Inflammatory macrophage treated with lipopolysaccharide for 4 hours (primary cell): ENCODE measurements at places on chromosomes 3 and 15.
A peak's percentile ranks its signal among the peaks of the same experiment; 100 is the strongest.

DNA sequence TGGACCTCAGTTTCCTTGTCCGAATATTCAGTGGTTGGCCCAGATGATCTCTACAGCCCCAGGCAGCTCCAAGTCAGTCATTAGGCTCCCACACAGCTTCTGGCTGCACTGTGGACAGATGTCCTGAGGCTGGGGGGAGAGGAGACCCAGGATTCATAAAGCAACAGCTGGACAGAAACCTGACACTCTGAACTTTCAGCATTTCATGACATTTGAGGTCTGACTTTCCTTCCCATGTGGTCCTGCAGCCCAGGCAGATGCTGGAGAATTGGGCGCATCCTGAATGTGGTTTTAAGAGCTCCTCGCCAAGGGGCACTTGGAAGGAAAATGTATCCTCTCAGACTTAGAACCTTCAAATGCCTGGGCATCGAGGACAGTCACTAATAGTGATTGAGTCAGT, 307.6 kb upstream of the LRRFIP2 start:
- no peak for DNase-seq

DNA sequence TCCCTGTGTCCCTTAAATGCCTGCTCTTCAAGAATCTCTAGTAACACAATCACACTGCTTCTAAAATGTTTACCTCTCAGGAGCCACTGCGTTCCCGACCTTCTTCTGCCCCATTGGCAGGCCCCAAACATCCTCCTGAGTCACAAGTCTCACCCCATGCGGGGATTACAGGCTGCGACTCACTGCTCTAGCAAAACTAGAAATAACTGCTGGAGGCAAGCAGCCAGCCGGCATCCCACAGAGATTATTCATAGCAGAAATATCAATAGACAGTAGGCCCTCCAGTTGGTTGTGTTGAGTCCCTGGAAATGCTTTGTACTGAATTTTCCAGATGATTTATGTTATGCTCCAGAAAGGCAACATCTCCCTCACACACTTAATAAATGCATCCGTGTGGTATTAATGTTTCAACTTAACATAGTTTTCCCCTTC, 64.8 kb downstream of the RFTN1 start:
- DNase-seq: peak; percentile 27

GRCh38 chr15:86425746-86426145, 346.1 kb downstream of the AGBL1 start:
- no peak for DNase-seq

GRCh38 chr3:184513276-184514170, 48.1 kb upstream of the EPHB3 start:
- peak; percentile 80 for DNase-seq

- peak; percentile 47 for DNase-seq
These were observed 95.6 kb downstream of the ECT2 start for GRCh38 chr3:172846103-172846561.

GRCh38 chr3:69433969-69434325, 48.1 kb upstream of the FRMD4B start:
- peak; percentile 74 for DNase-seq

GRCh38 chr3:175729466-175729865, 870.3 kb downstream of the NAALADL2 start:
- DNase-seq: no peak

- no peak for DNase-seq
These were observed 56.8 kb downstream of the ATP2C1 start for GRCh38 chr3:130950641-130951040.

- DNase-seq: no peak
These were observed 148.7 kb downstream of the TPRG1 start for GRCh38 chr3:189320511-189320910.

GRCh38 chr3:59082106-59082505, 32.3 kb upstream of the CFAP20DC start:
- peak; percentile 38 for DNase-seq

- DNase-seq: no peak
These were observed 349.9 kb downstream of the NLGN1 start for GRCh38 chr3:173747427-173747826.

GRCh38 chr3:48634661-48635221, 520 bp downstream of the SLC26A6 start:
- peak; percentile 35 for DNase-seq

DNA sequence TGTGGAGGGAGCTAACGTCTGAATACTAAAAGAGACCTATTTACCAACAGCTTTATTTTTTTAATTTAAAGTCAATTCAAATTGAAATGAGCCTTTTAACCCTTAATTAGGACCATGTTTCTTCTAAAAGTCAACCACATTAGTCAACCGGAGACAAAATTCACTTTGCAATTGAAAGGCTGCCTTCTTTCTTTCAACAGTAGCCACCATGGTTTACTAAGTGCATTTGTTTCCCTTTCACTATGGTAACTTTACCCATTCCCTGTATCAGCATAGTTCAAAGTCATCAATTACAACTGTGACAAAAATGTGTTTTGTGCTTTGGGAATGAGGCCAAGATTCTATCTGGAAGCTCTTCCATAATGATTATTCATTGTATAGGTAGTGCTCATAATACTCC, 225.4 kb downstream of the EPHA3 start:
- DNase-seq: no peak

DNA sequence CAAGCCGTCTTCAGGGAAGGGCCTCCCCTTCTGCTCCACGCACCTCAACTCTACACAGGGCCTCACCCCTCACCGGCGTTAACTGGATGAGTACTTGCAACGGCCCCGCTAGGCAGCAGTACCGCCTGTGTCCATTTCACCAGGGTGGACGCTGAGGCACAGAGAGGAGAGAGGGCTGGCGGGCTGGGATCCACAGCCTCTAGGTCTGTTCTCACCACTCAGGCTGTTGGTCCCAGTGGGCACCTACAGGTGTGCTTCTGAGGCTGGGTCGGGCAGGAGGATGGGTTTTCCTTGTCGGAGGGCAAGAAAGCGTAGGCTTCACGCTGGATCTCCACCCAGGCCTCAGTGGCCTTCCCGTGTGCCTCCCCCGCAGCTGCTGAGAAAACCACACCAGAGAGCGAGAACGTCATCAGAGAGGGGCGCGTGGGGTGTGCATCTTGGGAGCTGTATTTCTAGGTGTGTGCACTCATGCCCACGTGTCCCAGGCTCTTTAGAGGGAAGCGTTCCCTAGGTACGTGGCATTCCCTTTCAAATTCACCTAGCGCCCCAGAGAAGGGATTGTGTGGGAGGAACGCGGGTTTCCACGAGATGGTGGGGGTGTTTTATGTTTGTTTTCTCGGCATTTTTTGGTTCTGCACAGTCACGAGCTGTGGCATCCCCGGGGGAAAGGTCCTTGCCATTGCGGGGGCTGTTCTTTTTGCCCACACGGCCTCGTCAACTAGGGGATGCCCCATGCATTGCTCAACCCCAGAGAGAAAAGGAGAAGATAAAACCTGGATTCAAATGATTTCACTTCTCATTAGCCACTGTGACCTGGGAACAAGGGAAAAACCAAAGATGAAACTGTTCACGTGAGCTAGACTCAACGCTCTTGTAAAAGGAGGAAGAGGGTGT, 67.7 kb downstream of the MGLL start:
- peak; percentile 99 for DNase-seq

DNA sequence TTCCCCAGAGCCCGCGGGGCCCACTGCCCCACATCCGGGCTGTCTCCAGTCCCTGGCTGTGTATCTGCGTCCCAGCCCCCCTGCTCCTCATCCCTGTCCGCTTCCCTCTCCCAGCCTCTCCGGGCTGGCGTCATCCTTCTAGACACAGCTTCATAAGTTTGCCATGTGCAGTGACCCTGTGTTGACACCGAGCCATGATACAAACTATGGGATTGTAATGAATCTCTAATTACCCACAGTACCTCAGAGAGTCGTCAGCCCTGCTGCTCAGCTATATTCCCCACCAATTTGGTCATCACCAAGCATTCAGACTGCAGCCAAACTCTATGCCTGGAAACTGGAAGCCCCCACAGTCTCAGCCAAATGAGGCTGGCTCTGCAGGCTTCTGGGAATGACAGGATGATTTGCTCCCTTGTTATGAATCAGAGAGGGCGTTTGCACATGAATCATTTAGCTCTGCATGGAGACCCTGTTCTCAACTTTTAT, 466.1 kb upstream of the ATP11B start:
- no peak for DNase-seq

- peak; percentile 88 for DNase-seq
These were observed 1.2 kb downstream of the OSBPL11 start for GRCh38 chr3:125594125-125594524.

- no peak for DNase-seq
These were observed 274.3 kb upstream of the TRIM42 start for GRCh38 chr3:140403608-140404007.

DNA sequence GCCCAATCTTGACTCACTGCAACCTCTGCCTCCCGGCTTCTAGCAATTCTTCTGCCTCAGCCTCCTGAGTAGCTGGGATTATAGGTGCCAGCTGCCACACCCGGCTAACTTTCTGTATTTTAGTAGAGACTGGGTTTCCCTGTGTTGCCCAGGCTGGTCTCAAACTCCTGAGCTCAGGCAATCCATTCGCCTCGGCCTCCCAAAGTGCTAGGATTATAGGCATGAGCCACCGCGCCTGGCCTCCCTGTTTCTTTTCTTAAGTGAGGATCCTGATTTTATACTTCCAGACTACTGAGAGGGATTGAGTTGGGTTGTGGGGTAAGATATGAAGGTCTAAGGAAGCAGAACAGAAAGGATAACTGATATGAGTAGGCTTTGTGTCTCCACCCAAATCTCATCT, 106.8 kb downstream of the CNTN3 start:
- no peak for DNase-seq

GRCh38 chr15:71411538-71412482, 296.5 kb downstream of the THSD4 start:
- DNase-seq: no peak

GRCh38 chr3:13063225-13063624, 10.0 kb downstream of the IQSEC1 start:
- no peak for DNase-seq

- DNase-seq: no peak
These were observed 45.0 kb downstream of the RPLP1 start for GRCh38 chr15:69497667-69498066.

DNA sequence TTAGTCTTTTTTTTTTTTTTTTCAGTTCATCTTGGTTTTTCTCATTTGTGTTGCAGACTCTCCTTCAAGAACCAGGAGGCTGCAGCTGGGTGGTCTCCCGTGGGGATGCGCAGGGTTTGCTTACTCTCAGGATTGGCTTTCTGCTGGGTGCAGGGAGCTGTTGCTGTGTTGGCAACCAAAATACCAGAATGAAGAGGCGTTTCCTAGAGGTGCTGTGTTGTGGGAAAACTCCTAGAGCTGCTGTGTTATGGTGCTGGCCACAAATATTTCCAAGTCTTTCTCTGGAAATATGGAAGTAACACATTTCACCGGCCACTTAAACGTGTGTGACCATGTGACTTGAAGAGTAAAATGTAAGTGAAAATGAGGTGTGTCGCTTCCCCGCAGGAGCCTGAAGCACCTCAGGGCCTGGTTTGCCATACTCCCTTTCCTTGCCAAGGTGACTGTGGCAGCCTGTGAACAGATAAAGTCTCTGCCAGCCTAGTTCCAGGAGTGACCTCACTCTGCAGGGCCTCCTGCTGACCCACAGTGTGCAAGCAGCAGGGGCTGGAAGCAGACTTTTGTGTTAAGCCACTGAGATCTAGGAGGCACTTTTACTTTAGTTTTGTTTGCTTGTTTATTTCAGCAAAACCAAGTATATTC, 258.9 kb downstream of the ADAMTS17 start:
- DNase-seq: no peak

DNA sequence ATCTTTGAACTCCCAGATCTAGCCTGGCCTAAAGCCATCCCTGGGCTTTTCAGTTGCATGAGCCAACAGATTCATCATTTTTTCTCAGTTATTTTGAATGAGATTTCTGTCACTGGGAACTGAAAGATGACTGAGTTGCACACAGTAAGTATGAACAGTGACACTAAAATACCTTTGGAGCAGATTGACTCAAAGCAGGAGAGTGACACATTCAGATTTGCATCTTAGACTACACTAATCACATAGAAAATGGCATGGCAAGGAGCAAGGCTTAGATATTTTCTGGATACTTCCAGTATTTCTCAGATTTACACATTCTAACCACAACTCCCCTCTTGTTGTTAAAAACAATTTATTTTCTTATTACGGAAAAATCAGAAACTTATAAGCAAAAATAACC, 32.8 kb downstream of the SEC62 start:
- DNase-seq: no peak

- DNase-seq: no peak
These were observed 57.0 kb upstream of the C3orf80 start for GRCh38 chr3:160168246-160168645.

DNA sequence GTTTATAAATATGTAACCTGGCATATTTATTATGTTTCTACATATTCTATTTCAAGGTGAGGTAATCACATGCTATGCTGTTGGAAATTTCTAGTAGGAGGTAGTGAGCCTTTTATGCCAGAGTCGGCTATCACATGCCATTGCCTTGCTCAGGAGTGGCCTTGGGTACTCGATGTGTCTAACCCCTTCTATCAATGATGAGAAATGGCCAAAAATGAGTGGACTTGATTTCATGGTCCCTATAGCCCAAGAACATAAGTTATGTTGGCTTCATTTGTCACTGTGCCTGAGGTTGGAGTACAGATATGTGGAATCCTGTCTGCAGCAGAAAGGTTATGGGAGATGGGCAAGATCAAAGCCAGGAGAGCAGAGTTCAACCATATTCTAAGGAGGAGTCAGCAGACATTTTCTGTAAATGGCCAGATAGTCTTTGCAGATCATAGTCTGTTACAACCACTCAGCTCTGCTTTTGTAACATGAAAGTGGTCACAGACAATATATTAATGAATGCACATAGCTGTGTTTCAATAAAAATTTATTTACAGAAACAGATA, 554.4 kb downstream of the PDCD6IP start:
- no peak for DNase-seq

DNA sequence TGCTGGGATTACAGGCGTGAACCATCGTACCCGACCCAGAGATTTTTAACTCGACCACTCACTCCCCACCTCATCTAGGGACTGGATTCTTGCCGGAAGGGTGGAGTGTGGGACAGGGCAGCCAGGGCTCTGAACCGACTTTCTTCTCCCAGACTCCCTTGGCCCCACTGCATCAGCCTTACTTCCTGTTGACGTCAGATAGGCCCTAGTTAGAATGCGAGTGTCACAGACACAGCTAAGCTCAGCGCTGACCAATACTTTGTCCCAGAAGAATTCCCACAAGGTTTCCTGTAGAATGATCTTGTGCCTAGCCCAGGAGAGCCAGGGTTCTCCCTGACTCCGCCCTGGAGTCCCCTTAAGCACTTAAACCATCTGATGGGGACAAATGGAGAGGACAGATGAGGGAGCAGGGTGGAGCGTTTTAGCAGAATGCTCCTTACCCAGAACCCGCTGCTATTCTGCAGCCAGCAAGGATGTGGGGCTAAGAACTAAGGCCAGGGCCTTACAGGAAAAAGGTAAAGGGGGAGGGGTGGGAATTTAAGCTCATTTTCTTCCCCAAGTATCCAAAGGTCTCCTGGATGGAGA, 5.8 kb upstream of the TUSC2 start:
- DNase-seq: no peak

GRCh38 chr15:70892912-70893560, 410 bp downstream of the LRRC49 start:
- peak; percentile 22 for DNase-seq

- DNase-seq: no peak
These were observed 61.4 kb downstream of the MFSD1 start for GRCh38 chr3:158863247-158863646.

GRCh38 chr3:141074529-141074928, 23.4 kb downstream of the SPSB4 start:
- no peak for DNase-seq

GRCh38 chr3:48435774-48436476, 4.0 kb downstream of the CCDC51 start:
- peak; percentile 80 for DNase-seq
